Uterus (tissue), 4 donors: ENCODE measurements at places on chromosomes 16 and 17. TPM values are rescaled to one million over a fixed set of nuclear protein-coding genes. Genes with fewer than 3 reads are reported as not detected.

DNA sequence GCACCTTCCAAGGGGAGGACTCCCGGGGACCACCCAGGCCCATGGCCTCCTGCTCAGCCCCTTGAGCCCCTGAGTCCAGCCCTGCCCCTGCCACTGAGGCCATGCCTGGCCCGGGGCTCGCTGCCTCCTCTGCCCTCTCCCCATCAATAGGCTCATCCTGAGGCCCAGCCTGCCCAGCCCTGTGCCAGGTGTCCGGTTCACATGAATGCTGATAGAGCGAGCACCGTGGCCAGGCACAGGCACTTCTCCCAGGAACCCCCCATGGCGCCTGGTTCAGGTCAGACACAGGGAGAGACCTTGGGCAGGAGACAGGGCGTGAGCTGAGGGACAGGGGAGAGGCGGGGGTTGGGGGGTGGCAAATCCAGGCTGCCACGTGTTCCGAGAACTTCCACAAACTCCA, 2.8 kb upstream of the PVALEF start:
- DNase-seq, result no peak

DNA sequence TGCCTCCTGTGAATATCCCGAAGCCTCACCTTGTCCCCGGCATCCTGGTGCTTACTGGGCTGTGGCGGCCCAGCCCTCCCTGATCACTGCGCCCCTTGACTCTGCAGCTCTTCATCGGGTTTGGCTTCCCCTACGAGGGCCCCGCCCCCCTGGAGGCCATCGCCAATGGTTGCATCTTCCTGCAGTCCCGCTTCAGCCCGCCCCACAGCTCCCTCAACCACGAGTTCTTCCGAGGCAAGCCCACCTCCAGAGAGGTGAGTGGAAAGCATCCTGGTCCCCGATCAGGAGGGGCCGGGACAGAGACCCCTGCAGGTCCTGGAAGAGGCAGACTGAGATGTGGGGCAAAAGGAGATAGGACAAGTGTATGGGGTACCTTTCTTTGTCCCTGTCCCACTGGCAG, 72.1 kb downstream of the MGAT5B start:
- DNase-seq, result no peak

GRCh38 chr17:45296833-45297124, 20.0 kb downstream of the MAP3K14 start:
- DNase-seq, result no peak

DNA sequence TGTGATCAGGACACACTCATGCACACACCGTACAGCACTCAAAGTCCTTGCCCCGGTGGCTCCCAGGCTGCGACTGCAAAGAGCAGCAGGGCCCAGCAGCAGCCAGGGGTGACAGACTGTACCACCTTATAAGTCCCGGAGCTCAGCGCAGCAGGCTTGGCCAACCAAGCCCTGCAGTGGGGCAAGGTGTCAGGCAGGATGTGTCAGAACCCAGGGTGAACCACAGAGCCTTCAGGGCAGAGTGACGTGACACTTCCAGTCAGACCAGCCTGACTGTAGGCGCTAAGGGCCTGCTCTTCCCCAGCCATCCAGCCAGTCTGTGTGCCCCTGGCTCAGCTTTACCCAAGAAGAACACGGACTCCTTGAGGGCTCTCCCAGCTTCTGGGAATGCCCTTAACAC, 204.1 kb downstream of the COPRS start:
- DNase-seq, result no peak

DNA sequence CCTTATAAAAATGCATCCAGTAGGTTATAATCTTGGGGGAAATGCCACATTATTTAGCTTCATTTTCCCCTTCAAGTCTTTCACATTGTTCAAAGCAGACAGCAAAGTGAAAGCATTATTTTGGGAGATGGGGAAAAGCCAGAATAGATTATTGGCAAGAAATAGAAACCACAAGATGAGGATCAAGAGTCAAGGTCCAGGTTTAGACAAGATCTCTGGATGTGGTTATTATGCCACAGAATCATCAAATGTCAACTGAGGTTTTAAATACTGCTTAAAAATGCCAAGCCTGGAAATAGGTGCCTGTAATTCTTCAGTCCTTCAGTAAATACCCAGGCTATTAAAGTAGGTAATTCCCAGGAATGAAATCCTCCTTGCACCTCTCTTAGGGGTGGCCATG, 65.1 kb upstream of the ALOX12 start:
- DNase-seq, result no peak

DNA sequence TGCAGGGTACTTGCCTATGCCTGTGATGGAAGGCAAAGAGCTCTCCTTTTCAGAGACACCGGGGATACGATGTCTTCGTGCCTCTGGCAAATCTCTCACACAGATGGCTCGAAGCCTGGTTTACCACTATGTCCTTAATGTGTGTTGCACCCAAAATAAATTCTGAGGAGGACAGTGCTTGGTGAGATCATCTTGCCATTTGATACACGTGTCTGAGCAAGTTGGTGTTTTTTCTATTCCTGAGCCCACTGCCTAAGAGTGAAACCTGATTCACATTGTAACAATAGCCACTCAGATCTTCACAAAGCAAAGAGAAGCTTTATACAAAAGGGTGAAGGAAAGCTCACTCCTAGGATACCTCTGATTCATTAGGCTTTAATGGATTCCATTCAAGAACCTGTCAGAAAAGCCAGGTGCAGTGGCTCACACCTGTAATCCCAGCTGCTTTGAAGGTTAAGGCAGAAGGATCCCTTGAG, 33.1 kb upstream of the AKAP1 start:
- DNase-seq, result no peak

Gene PRDM7
- 0.35 TPM for total RNA-seq

Gene MFSD6L
- 2.4 TPM for total RNA-seq

- DNase-seq, result no peak
Observed at GRCh38 chr16:22093331-22093730, 990 bp downstream of the VWA3A start.

- DNase-seq, result peak; percentile 20
Observed at GRCh38 chr17:73710095-73710592, 65.9 kb upstream of the SDK2 start.

Gene PRMT7
- total RNA-seq, result 43.5 TPM

- peak; percentile 54 for DNase-seq
Observed at GRCh38 chr16:49854796-49855203, 1.1 kb downstream of the ZNF423 start.

GRCh38 chr16:82735673-82736091, 108.9 kb downstream of the CDH13 start:
- no peak for DNase-seq

Gene CDH13
- total RNA-seq, result 66.7 TPM

- no peak for DNase-seq
Observed at GRCh38 chr16:56985962-56986360, 3.4 kb upstream of the NLRC5 start.

DNA sequence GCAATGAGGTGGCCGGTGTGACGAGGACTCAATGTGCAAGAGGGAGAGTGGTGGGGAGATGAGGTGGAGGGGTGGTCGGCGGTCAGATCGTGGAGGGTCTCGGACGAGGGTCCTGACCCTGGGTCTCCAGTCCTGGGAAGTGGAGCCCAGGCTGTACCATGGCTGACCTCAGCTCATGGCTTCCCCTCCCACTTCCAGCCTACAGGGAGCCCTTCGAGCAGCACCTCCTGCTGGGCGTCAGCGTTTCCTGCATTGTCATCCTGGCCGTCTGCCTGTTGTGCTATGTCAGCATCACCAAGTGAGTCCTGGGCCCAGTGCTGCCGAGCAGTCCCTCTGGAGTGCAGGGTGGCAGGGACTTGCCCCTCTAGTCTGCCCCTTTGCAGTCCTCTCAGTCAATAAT, 41.8 kb downstream of the IL4R start:
- no peak for DNase-seq

- no peak for DNase-seq
Observed at GRCh38 chr17:50070908-50071680, 15.2 kb downstream of the ITGA3 start.

Gene BAHCC1
- 34.1 TPM for total RNA-seq

DNA sequence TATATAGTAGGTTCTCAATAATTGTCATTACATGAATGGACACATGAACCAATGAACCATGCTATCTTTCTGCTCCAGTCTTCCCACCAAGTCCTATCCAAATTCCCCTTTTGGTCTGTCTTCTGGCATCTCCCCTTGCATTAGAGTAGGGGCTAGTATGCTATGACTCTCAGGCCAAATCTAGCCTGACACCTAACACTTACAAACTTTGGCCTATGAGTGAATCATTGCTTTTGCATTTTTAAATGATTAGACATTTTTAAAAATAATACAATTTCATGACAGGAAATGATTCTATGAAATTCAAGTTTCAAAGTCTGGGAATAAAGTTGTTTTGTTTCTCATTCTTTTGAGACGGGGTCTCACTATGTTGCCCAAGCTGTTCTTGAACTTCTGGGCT, 102.5 kb upstream of the MAF start:
- DNase-seq, result no peak

GRCh38 chr17:3964203-3965117, at the start of gene ATP2A3:
Gene ATP2A3, minus strand, starts transcription at chr17:3964437. Its CDS starts 146 bp downstream, at chr17:3964291.
- DNase-seq, result no peak

Gene RAB11FIP4
- not detected for total RNA-seq

Gene UBE2I
- 133 TPM for total RNA-seq

Gene CLTC
- total RNA-seq, result 256 TPM

Gene PEMT
- 26.3 TPM for total RNA-seq

- no peak for DNase-seq
Observed at GRCh38 chr17:66655461-66655860, 179.5 kb upstream of the CACNG5 start.

GRCh38 chr17:56987283-56987834, 9.4 kb downstream of the SCPEP1 start:
- no peak for DNase-seq

DNA sequence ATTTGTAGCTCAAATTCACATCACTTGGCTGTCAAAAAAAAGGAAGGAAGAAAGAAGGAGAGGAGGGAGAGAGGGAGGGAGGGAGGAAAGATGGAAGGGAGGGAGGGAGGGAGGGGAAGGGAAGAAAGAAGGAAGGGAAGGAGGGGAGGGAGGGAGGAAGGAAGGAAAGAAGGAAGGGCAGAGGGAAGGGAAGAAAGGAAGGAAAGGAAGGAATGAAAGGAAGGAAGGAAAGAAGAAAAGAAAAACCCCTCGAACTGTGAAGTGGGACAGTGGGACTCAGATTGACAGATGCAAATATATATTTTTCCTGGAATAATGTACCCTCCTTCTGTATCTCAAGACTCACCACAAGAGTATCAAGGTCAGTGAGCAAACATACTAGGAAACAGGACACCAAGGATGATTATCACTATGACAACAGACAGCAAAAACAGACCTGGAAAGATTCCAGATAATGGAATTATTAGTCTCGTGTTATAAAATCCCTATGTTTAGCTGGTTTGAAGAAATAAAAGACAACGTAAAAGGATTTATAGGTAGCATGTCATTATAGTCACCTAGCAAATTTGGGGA, 24.2 kb upstream of the ABCA3 start:
- DNase-seq, result no peak

Gene GCSH
- total RNA-seq, result 44.4 TPM

- DNase-seq, result no peak
Observed at GRCh38 chr16:75188832-75189477, 18.0 kb downstream of the CTRB2 start.

GRCh38 chr17:34644941-34645550, 65.7 kb downstream of the TMEM132E start:
- DNase-seq, result no peak

GRCh38 chr17:32944248-32945020, 16.5 kb downstream of the TMEM98 start:
- DNase-seq, result no peak

GRCh38 chr16:50244504-50245416, 21.6 kb upstream of the ADCY7 start:
- no peak for DNase-seq

Gene KRT24
- not detected for total RNA-seq

DNA sequence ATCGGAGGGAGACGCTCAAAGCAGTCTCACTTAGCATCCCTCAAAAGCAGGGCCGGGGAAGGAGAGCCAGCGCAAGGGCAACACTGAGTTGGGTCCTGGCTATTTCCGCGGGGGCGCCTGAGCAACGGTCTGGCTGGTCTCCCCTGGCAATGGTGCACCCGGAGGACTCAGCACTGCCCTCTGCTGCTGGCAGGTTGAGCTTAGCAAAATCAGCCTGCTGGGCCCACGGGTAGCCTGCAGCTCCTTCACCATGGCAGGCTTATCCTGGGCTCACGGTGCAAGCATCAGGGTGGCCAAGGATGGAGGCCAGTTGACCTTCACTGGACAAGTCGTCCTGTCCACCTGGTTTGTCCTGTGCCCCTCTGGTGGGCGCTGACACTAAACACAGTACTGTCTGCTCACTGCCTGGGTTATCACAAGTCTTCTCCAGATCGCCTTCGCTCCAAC, 14.4 kb upstream of the ALDH3A1 start:
- DNase-seq, result peak; percentile 61

Gene FN3K
- total RNA-seq, result 1.8 TPM

DNA sequence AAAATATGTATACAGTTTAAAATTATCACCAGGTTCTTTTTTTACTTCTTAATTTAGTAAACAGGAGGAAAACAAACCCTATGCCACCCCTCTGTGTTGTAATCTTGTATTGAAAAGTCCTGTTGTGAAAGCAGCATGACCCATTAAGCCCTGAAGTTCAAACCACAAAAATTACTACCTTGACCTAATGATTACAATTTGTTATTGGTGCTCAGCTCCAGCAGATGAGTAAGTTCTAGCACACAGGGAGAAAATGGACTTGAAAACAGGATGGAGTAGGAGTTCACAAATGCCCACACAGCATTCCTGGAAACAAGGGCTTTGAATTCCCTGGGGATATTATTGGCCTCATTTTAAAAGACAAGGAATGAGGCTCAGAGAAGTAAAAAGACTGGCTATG, 505.8 kb upstream of the ERCC4 start:
- no peak for DNase-seq

DNA sequence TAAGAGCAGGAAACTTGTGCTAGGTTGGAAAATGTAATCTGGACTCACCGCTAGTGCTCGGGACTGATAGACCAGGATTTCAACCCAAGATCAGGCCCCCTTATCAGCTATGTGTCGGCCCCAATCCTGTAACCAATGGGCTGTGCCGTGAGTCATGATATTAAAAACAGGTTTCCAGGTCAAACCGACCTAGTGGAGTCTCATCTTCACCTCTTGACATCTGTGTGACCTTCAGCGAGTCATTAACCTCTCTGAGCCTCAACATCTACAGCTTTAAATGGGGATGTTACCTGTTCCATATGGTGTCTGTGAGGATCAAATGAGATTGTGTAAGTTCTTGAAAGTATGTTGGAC, 512 bp downstream of the PMM2 start:
- no peak for DNase-seq

GRCh38 chr16:56639045-56639444, 579 bp downstream of the MT1A start:
- DNase-seq, result no peak

- DNase-seq, result peak; percentile 69
Observed at GRCh38 chr16:66478733-66479511, 51.8 kb downstream of the BEAN1 start.

GRCh38 chr16:75389096-75389690, 44.1 kb downstream of the CFDP1 start:
- no peak for DNase-seq
